ENCODE measurements at places on chromosomes 3 and 15.

DNA sequence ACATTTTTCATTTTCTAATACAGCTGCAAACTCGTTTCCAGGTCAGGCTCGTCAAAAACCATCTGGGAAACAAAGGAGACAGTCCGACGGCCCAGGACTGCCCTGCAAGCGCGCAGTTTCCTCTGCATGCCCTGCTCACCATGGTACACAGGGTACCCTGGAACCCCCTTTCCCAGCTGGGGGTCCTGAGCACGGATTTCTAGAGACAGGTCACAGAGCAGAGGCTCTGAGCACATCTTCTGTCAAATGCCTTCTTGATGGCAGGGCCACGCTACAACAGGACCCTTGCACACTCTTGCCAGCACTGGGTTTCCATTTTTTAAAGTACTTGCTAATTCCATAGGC lies 8.1 kb downstream of the ZXDC start:
- no peaks in the 10 kb centered on the region for H3K27me3 ChIP-seq
- DNase-seq, result no peak
- H3K4me1 ChIP-seq, result no peaks in the 10 kb centered on the region

GRCh38 chr3:42441791-42442190 lies 31.4 kb upstream of the LYZL4 start:
- H3K27ac ChIP-seq, result no peak overlapping the region
- H3K4me1 ChIP-seq, result no peaks in the 10 kb centered on the region
- H3K27me3 ChIP-seq, result no peaks in the 10 kb centered on the region
- H3K4me3 ChIP-seq, result no peak overlapping the region

DNA sequence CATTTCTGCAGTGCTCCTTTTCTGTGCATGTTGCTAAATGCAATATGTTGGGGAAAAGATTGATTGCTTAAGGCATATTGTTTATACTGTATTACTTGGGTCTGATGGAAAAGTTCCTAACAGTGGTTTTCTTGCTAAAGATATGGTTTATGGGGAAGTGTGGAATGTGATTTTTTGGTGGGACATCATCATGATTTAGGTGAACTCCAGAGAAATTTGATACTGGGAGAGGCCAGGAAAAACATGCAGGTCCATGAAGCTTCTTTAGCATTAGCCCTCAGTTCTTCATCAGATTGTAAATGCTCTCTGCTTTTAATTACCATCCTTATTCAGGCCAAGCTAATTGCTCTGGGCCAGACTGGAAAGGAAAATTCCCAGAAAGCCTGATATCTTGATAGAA lies 147.5 kb downstream of the LRTM1 start:
- H3K27me3 ChIP-seq, result no peaks in the 10 kb centered on the region
- no peaks in the 10 kb centered on the region for H3K4me1 ChIP-seq
- H3K36me3 ChIP-seq, result no peaks in the 10 kb centered on the region
- no peak for DNase-seq
- no peak overlapping the region for H3K4me3 ChIP-seq

DNA sequence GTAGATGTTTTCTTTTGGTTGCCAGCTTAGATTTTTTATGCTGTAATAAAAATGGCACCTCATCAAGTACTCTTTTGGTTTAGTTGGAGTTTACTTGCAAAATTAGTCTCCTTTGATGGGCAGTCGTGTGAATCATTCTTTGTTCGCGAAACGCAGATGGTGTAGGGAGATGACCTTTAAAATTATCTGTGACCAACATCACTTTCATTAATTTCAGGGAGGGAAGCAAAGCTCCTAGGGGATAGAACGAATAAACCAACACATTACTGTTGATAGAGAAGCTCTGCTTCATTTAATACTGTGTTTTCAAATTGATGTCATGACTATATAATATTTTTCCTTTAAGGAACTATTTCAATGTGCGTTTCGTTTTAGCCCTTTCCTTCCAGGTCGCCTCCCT lies 67.4 kb downstream of the USP13 start:
- H3K4me1 ChIP-seq, result peaks cover 6% of the 10 kb centered on the region
- DNase-seq, result no peak
- H3K27ac ChIP-seq, result no peak overlapping the region
- H3K4me3 ChIP-seq, result no peak overlapping the region
- peaks cover 10% of the 10 kb centered on the region for H3K36me3 ChIP-seq

- no peak overlapping the region for H3K27ac ChIP-seq
- no peak overlapping the region for H3K4me3 ChIP-seq
- no peaks in the 10 kb centered on the region for H3K4me1 ChIP-seq
- DNase-seq, result no peak
- no peaks in the 10 kb centered on the region for H3K27me3 ChIP-seq
- H3K36me3 ChIP-seq, result no peaks in the 10 kb centered on the region
Measured at GRCh38 chr3:10561946-10562560, 56.7 kb upstream of the ATP2B2 start.

DNA sequence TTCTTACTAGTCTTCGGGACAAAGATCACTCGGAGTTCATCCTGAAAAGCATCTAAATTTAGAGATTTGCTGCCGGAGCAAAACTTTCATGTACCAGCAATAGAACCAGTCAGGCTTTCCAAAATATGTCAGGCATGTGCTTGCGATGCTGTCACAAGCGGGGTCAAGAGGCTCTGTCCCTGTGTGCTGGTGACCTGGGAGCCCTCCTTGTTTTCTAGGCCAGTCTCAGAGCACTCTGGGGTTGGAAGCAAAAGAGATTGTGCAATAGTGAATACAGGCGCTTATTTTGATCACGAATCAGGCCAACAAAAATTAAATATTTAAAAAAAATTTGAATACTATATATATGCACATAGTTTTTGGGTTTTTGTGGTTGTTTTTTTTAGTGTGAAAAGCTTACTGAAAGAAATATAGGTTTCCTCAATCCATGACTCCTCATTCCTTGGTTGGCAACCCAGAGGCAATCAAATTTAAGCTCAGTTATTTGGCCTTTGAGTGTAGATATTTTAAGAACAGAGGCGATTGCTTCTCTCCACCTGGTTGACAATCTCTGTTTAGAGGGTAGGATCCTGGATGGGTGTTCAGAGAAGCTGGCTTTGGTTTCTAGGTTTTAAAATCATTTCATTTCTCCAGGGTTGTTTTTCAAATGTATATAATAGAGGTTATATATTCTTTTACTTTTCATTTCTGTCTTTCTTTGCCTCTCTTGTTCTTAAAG lies 8.4 kb upstream of the KLHL24 start:
- no peaks in the 10 kb centered on the region for H3K27me3 ChIP-seq
- DNase-seq, result no peak
- H3K27ac ChIP-seq, result no peak overlapping the region
- H3K4me3 ChIP-seq, result no peak overlapping the region
- H3K36me3 ChIP-seq, result no peaks in the 10 kb centered on the region

DNA sequence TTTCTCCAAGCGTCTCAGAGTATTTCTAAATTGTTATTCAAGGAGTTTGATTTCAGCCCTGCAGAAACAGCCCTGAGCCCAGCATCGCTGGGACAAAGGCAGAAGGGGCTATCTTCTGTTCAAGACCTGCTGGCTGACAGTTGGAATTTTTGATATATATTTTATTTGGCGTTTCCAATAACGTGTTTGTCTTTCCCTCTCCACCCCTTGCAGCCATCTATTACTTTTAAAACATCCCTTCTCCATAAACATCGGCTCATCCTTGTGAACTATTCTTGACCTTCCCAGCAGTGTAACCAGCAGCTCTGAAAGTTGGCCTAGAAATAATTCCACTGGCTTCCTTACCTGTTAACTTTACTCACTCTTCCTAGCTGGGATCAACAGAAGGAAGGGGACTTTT lies 5.5 kb upstream of the MEIS2 start:
- H3K4me1 ChIP-seq, result peaks cover 5% of the 10 kb centered on the region
- no peak overlapping the region for H3K4me3 ChIP-seq
- no peak overlapping the region for H3K27ac ChIP-seq
- no peaks in the 10 kb centered on the region for H3K36me3 ChIP-seq

GRCh38 chr3:129056451-129057173 lies 4.0 kb upstream of the GP9 start:
- DNase-seq, result no peak
- no peak overlapping the region for H3K27ac ChIP-seq
- H3K4me3 ChIP-seq, result no peak overlapping the region

DNA sequence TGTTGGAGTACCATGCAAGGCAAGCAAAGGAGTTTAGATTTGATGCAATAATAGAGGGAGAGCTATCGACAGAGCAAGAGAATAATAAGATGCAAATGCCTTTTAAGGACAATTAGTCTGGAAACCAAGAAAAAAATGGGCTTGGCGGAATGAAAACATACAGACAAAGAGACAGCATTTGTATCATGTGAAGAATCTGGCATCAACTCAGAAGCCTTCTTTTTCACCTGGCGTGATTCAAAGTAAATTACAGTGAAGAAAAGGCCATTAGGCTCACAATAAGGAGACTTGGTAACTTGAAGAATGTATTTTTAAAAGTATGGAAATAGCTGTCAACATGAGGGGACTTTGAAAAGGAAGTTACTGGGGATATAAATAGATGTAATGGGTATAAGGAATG lies 521.2 kb upstream of the GOLIM4 start:
- H3K27me3 ChIP-seq, result no peaks in the 10 kb centered on the region
- H3K36me3 ChIP-seq, result no peaks in the 10 kb centered on the region
- DNase-seq, result no peak
- H3K27ac ChIP-seq, result no peak overlapping the region
- H3K4me3 ChIP-seq, result no peak overlapping the region

DNA sequence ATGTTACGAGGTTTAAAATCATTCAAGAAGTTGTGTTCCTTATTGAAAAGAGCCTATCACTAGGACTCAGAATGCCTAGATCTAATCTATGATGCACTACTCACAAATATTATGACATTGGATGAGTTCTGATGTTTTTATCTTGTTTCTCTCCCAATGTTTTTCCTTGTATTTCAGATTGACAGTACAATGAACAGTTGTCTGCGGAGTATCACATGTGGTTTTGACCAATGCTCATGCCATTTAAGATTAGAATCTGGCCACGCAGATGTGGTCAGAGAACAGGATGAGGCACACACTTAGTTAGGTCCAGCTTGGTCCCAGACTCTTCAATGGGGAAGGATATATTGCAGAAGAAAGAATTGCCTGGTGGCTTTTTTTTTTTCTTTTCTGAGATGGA lies 25.6 kb upstream of the CCDC50 start:
- no peak overlapping the region for H3K4me3 ChIP-seq
- H3K27me3 ChIP-seq, result no peaks in the 10 kb centered on the region
- DNase-seq, result no peak

- H3K27ac ChIP-seq, result no peak overlapping the region
- peaks cover 2% of the 10 kb centered on the region for H3K4me1 ChIP-seq
- peaks cover 6% of the 10 kb centered on the region for H3K36me3 ChIP-seq
- DNase-seq, result no peak
- no peak overlapping the region for H3K4me3 ChIP-seq
Measured at GRCh38 chr3:112315791-112316190, 17.2 kb upstream of the CD200 start.

- H3K36me3 ChIP-seq, result no peaks in the 10 kb centered on the region
- no peak overlapping the region for H3K4me3 ChIP-seq
- DNase-seq, result no peak
Measured at GRCh38 chr3:188298585-188298984, 144.6 kb downstream of the LPP start.

DNA sequence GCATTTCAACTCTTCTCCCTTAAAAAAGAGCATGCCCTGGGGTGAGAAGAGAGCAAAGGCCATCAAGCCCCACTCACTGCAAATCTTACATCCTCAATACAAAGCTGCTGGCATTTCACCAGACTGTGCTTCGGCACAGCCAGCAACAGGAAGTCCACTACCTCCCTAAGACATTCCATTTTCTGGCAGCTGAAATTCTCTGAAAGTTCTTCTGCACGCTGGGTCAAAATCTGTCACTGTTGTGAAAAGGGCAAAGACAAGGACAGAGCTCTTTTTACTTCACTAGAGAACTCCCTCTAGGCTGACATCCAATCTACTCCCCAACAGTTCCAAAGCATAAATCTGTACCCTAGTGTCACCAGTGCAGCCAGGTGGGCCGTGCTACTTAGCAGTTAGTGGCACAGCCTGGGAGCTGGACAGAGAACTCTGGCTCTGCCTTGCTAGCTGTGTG lies 6.3 kb downstream of the MTMR10 start:
- no peak overlapping the region for H3K4me3 ChIP-seq
- no peaks in the 10 kb centered on the region for H3K36me3 ChIP-seq
- DNase-seq, result no peak
- H3K4me1 ChIP-seq, result no peaks in the 10 kb centered on the region
- H3K27me3 ChIP-seq, result no peaks in the 10 kb centered on the region

- H3K4me1 ChIP-seq, result peaks cover 4% of the 10 kb centered on the region
- no peak for DNase-seq
- H3K27ac ChIP-seq, result no peak overlapping the region
- H3K36me3 ChIP-seq, result no peaks in the 10 kb centered on the region
- peaks cover 13% of the 10 kb centered on the region for H3K27me3 ChIP-seq
Measured at GRCh38 chr15:40430271-40430805, 10.4 kb upstream of the BAHD1 start.

DNA sequence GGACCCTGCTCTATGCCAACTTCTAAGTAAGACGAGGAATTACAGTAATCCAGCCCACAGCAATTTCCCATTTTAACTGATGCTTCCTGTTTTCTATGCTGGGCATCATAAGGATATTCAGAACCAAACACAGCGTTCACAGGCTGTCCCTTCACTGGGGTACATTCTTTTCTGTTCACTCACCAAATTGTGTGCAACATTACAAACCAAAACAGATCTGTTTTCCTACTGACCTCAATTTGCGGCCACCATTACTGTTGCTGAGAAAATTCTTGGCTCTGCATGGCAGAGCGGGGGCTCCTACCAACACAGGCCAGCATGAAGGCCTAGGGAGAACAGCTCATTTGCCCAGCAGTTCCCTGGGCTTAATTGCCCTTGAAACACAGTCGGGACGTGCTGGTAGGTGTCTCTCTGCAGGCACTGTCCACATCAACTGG lies 76.5 kb downstream of the MYO1E start:
- peaks cover 4% of the 10 kb centered on the region for H3K4me1 ChIP-seq
- H3K27ac ChIP-seq, result no peak overlapping the region
- DNase-seq, result no peak
- no peak overlapping the region for H3K4me3 ChIP-seq
- no peaks in the 10 kb centered on the region for H3K27me3 ChIP-seq

- H3K27ac ChIP-seq, result no peak overlapping the region
- no peak for DNase-seq
- no peaks in the 10 kb centered on the region for H3K27me3 ChIP-seq
Measured at GRCh38 chr15:60540002-60540651, 61.2 kb upstream of the ICE2 start.

DNA sequence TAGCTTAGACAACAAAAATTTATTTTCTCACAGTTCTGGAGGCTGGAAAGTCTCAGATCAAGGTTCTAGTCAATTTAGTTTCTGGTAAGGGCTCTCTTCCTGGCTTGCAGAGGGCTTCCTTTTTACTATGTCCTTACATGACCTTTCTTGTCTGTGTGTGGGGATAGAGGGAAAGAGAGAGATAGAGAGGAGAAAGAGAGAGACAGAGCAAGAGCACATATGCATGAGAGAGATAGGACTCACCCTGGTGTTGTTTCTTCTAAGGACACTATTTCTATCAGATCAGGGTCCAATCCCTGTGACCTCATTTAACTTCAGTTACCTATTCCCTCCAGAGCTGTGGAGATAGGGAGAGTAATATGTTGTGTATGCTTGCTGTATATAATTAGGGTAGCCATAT lies 44.9 kb upstream of the TEX9 start:
- no peak overlapping the region for H3K27ac ChIP-seq
- no peaks in the 10 kb centered on the region for H3K27me3 ChIP-seq
- no peaks in the 10 kb centered on the region for H3K4me1 ChIP-seq
- no peaks in the 10 kb centered on the region for H3K36me3 ChIP-seq
